ENCODE measurements at places on chromosomes 13 and 19.

GRCh38 chr13:56530096-56530495 lies 610.6 kb upstream of the PRR20A start:
- DNase-seq, result no peak

DNA sequence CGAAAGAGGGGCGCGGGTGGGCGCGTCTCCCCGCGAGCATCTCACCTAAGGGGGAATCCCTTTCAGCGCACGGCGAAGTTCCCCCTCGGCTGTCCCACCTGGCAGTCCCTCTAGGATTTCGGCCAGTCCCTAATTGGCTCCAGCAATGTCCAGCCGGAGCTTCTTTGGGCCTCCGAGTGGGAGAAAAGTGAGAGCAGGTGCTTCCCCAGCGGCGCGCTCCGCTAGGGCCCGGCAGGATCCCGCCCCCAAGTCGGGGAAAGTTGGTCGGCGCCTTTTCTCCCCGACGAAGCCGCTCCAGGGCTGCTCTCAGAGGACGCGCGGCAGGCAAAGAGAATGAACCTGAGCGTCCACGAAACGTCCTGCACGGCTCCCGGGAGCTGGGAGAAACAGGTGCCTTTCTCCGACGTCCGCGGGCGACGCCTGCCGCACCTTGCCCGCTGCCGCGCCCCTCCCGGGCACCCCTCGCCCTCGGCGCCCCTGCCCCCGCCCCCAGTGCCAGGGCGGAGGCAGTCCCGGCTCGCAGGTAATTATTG lies 366 bp upstream of the KL start:
- no peak for DNase-seq

DNA sequence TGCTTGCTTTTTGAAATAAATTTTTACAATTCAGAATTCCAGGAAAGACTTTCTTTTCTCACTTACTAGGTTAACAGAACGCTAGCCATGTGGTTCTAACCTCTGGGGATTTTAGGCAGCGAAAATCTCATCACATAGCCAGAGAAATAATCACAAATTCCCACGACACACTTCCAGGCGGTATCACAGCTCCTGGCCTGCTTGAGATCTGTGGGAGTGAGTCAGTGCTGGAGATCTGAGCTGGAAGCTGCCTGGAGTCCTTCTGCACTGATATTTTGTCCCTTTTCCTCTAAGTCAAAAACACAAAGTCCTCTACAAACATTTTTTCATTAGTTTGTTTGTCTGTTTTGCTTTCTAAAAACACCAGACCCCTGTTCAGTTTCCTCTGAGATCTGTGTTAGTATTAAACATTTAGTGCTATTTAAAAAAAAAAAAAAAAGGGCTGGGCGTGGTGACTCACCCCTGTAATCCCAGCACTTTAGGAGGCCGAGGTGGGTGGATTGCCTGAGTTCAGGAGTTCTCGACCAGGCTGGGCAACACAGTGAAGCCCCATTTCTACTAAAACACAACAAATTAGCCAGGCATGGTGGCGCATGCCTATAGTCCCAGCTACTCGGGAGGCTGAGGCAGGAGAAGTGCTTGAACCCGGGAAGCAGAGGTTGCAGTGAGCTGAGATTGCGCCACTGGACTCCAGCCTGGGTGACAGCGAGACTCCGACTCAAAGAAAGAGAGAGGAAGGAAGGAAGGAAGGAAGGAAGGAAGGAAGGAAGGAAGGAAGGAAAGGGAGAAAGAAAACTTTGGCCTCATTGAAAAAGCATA lies 12.2 kb upstream of the UBE2L5 start:
- DNase-seq, result no peak

DNA sequence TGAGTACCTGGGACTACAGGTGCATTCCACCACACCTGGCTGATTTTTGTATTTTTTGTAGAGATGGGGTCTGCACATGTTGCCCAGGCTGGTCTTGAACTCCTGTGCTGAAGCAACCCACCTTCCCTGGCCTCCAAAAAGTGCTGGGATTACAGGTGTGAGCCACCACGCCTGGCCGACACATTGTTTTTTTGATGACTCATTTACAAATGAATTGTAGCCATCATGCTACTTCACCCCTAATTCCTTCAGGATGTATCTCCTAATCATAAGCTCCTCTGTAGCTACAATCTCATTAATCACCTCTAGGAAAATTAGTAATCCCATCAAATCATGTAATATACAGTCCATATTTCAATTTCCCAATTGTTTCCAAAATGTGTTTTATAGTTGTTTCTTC lies 17.9 kb downstream of the RELB start:
- DNase-seq, result no peak

DNA sequence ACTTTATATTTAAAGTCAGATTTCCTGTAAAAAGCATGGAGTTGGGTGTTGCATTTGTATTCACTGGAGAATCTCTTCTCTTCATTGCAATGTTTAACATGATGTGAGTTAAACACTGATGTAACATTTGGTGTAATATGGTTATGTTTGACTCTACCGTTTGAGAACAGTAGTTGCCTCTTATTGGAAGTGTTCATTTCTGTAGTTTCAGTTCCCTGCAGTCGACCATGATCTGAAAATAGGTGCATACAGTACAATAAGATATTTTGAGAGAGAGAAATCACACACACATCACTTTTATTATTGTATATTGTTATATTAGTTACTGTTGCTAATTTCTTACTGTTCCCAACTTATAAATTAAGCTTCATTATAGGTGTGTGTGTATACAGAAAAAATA lies 105.2 kb upstream of the SPACA7 start:
- DNase-seq, result no peak

DNA sequence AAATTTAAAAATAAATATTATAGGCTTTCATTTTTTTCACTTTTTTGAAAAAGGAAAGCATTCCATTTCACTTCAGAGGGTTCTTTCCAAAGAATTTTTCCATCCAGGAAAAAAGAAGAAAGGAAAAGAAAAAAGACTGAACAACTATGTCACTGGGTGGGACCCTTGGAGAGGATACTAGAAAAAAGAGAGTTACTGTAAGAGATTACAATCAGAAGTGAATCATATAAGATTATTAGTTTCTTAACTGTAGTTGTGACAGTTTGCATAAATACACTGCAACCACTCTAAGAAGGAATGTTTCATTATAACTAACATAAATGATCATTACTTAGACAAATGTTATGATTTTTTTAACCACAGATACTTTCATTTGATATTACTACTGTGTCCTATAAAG lies 87.8 kb downstream of the KLF12 start:
- DNase-seq, result no peak

Measured in progenitor cell of endocrine pancreas (in vitro differentiated cells).